ENCODE measurements at places on chromosomes 12 and 14.

DNA sequence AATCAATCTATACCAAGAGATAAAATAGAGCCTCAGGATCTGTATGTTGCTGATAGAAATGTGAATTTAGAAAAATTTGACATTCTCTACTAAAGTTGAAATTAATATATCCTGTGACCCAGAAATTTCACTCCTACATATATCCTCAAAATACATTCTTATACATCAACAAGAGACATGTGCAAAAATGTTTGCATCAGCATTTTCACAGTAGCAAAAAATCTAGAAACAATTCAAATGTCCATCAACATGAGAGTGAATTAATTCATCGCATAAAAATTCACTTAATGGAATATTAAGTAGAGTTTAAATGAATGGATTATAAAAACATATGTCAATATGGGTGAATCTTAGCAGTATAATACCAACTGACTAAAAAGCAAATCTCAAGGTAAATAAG is 80.8 kb downstream of the GPR65 start:
- DNase-seq = no peak

GRCh38 chr12:76781321-76781720 is 17.4 kb downstream of the ZDHHC17 start:
- DNase-seq = no peak

DNA sequence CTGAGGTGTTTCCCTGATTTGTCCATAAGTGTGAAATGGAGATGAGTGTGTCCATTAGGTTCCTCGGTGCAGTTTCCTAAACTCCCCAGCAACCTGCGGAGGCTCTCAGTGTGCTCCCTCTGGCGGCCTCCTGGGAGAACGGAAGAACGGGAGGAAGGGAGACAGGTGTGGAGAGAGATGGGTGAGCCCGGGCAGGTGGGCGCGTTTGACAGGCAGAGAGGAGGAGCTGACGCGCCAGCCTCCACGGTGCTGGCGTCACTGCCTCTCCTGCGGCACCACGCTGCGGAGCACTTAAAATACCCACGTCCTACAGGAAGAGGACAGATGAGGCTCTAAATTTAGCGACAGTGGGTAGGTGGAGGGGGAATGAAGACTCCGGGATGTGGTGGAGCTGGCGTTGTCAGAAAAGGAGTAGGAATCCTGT is 26.8 kb upstream of the PEX5 start:
- DNase-seq = peak; percentile 40

DNA sequence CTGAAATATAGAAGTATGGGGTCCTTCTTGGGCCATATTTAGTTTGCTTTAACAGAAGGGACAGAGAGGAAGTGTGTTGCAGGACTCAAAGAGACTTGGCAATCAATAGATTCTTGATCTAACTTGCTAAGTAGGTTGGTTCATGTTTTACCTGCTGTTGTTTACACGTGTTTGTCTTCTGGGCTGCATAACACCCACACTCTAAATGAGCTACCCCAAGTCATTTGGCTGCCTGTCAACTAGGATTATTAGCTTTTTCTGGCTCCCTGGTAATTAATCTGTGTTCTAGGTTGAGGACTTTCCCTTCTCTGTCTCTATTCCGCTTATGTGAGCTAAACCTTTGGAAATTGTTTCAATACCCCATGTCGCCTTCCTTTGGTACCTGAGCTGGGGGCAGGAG is 10.1 kb upstream of the TBPL2 start:
- no peak for DNase-seq

GRCh38 chr14:49959822-49960408 is 67.0 kb downstream of the ARF6 start:
- peak; percentile 69 for DNase-seq

DNA sequence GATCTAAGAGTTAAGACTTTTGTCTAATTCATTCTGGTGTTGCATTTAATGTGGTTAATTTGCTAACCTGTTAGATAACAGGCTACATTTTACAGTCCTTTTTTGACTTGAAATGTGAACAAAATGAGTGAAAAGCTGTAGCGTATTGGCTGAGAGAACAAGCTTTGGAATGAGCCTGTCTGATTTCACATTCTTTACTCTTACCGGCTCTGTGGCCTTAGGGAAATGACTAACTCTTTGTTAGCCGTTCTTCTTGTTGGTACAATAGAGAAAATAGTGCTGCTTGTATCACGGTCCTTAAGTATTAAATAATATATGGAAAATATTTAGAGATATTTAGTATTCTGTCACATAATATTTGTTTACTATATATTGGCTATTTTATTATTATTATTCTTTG is 1.9 kb downstream of the MNAT1 start:
- no peak for DNase-seq

GRCh38 chr12:3418609-3419390 is 72.2 kb upstream of the PRMT8 start:
- peak; percentile 11 for DNase-seq

- no peak for DNase-seq
Observed at GRCh38 chr12:13945641-13946040, 35.8 kb downstream of the GRIN2B start.

DNA sequence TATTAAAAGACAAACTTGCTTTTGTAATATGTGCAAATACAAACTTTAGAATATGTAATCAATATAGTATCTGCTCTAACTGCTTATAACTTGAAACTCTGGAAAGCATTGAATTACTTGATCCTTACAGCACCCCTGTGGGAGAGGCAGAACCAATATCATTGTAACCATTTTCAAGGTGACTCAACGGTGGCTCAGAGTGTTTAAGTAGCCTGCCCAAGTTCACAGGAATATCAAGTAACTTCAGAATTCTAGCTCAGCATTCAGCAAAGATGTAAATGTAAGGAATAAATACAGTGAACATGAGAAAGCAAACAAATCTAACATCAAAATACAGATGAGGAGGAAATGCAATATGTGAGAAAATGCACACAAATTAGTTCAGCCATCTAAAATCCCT is 264.6 kb downstream of the NELL2 start:
- no peak for DNase-seq

DNA sequence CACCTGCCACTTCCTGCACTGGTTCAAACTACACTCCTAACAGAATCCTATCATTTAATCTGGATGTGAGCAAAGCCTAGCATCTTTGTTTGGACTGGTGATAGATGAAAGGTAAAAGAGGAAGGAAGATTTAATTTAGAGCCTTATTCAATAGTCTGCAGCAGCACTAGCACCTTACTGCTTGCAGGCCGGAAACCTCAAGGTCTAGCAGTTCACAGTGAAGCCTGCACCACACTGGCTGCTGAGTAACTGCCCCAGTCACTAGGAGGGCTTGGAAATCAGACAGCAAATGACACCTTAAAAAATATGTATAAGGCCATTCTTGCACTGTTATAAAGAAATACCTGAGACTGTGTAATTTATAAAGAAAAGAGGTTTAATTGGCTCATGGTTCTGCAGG is 358.0 kb downstream of the DAD1 start:
- DNase-seq = no peak

All from NCI-H1092 (cell line).